ENCODE measurements at places on chromosomes 7 and 10. TPM values are rescaled to one million over a fixed set of nuclear protein-coding genes. Genes with fewer than 3 reads are reported as not detected.

DNA sequence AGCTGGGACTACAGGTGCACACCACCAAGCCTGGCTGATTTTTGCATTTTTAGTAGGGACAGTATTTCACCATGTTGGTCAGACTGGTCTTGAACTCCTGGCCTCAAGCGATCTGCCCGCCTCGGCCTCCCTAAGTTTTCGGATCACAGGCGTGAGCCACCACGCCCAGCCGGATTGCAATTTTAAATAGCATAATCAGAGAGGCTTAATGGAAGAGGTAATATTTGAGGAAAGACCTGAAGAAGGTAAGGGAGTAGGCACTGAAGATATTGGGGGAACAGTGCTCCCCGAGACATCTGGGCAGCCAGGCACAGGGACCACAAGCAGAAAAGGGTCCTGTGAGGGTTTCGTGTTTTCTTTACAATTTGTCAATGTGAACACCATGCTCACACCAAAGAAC is 61.4 kb upstream of the USP6NL start:
- DNase-seq: peak; percentile 37

DNA sequence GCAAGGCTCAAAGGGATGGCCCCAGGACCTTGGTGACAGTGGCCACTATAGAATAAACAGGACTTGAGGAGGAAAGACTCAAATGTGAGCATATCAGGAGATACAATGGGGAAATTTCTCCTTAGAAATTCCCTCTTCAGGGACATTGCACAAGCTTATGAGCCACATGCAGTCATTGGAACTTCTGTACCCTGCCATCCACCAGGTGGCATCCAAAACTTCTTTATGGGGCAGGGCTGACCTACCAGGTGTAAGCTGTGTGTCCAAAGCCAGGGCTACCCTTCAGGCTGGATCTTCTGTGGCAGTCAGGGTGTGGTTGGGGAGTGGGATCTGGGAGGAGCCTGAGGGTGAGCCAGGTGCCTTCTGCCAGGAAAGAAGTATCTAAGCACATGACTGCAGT is 36.6 kb upstream of the LRRC18 start:
- DNase-seq: no peak

- DNase-seq: no peak
Observed at GRCh38 chr7:105198223-105198622, 184.2 kb downstream of the KMT2E start.

DNA sequence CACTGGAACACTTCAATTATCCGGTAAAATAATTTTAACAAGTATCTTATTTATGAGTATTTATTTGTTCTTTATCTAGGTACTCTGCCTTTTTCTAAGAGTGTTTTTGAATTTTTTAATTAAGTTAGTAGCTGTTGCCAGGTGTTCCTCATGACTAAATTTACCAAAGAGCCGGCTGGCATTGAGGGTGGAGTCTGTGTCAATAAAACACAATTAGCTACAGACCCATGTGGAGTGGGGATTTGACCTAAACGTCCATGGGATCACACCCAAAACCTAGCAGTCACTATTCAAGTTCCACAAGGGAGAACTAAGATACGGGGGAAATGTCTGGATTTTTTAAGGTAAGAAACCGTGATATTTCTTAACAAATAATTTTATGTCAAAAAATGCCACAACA is 9.8 kb downstream of the SLC16A12 start:
- no peak for DNase-seq

- peak; percentile 93 for DNase-seq
Observed at GRCh38 chr10:70132098-70133029, at the start of gene AIFM2. Gene AIFM2 (minus strand): TSS chr10:70132825. CDS start chr10:70124084, 8,741 bp downstream.

GRCh38 chr10:113007343-113007771 is 57.3 kb downstream of the TCF7L2 start:
- no peak for DNase-seq

DNA sequence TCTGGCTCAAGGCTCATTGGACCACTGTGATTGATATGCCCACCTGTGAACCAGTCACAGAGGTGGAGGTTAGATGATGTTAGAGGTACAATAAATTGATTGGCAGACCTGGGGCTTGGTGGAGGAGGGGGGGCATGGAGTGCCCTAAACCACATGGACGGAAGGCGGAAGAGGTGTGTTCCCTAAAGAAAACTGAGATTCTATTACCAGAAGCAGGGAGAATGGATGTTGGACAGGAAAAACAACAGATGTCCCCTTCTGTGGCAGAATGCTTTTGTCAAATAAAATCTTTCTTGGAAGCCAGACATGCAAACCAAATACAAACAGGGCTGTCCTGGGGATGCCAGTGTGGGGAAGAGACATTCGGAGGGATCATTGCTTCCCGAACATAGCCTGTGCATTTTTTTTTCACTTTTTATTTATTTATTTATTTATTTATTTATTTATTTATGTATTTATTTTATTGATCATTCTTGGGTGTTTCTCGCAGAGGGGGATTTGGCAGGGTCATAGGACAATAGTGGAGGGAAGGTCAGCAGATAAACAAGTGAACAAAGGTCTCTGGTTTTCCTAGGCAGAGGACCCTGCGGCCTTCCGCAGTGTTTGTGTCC is 433.9 kb downstream of the RPS24 start:
- DNase-seq: no peak

GRCh38 chr10:132909491-132910071 is 32.8 kb downstream of the CFAP46 start:
- DNase-seq: peak; percentile 59

DNA sequence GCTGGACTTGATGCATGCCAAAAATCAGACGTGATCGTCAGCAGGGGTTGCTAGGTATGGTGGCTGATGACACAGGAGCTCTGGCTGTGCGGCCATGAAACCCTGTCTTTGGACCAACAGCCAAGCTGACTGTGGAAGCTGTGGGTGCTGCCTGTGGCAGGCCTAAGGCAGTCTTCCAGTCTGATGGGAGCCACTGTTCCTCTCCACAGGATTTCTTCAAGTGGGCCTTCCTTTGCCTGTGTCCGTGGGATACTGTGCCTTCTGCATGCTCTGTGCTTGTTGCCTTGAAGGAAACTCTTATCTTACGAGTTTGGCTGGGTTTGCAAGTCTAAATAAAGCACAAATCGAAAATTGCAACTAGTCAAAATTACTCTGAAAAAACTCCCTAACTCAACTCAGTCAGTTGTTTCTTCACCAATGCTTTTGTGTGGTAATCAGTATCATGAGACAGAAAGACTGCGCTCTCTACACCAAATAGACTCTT is 101.9 kb upstream of the PDLIM1 start:
- DNase-seq: no peak

NANOS1 gene
- total RNA-seq: 4.1 TPM

DNA sequence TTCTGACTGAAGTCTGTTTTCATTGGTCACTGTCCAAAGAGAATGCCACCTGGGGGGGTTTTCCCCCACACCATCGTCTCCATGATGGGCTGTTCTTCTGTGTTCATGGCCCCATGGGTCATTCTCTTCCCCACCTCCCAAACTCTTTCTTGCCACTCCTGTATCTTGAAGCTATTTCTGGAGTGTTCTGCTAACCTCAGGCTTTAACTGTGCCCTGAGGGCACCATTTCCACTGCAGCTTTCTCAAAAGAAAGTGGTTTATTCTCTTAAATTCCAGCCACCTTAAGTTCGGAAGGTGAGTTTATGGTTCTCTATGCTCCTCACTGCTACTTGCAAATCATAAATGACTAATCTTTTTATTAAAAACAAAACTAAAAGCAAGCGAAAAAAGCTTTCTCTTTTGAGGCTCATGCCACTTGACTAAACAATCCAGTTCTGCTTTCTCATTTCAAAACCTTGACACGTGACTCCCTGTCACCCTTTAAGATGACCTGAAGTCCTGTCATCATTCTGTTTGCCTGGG is 7.4 kb upstream of the APBB1IP start:
- DNase-seq: no peak

GRCh38 chr10:25641595-25641994 is 292.4 kb upstream of the MYO3A start:
- no peak for DNase-seq
